ENCODE measurements at places on chromosomes 2 and 18. TPM values are rescaled to one million over a fixed set of nuclear protein-coding genes. Genes with fewer than 3 reads are reported as not detected.

Gene SFTPB
- total RNA-seq: not detected

Gene CD226
- total RNA-seq: not detected

Gene TMEM182
- under 0.01 TPM for total RNA-seq

Gene CCDC141
- 0.15 TPM for total RNA-seq

Gene NLRC4
- total RNA-seq: not detected

Gene IL36G
- total RNA-seq: not detected

Gene PDCD1
- not detected for total RNA-seq

Gene CFAP65
- not detected for total RNA-seq

Gene ACVR1C
- 0.15 TPM for total RNA-seq

Gene ECEL1
- total RNA-seq: not detected

Gene FLACC1
- under 0.01 TPM for total RNA-seq

Gene CAVIN2
- 82.5 TPM for total RNA-seq

Gene PLGLB1
- total RNA-seq: not detected

Gene TOGARAM2
- total RNA-seq: not detected

Gene CNGA3
- not detected for total RNA-seq

Gene DOK6
- total RNA-seq: under 0.01 TPM

Gene COL4A3
- not detected for total RNA-seq

Gene ERICH2
- not detected for total RNA-seq

Gene CRACDL
- total RNA-seq: 7.3 TPM

Gene SNORC
- under 0.01 TPM for total RNA-seq

Gene GPR35
- total RNA-seq: 0.15 TPM

Gene TMEM37
- 0.91 TPM for total RNA-seq

Gene KCNG2
- total RNA-seq: not detected

Gene BCL11A
- total RNA-seq: under 0.01 TPM

Gene RAMP1
- not detected for total RNA-seq

Gene PLCL1
- total RNA-seq: 10.7 TPM

Gene FOXD4L1
- total RNA-seq: not detected

Gene C1QL2
- 0.15 TPM for total RNA-seq

Gene EIF2AK2
- total RNA-seq: 98.2 TPM

Gene FAM168B
- total RNA-seq: 136 TPM

Gene OR6B2
- total RNA-seq: not detected

Gene DNAJC27
- total RNA-seq: 3.3 TPM

Gene LRATD1
- total RNA-seq: not detected

Gene AOX1
- total RNA-seq: 0.32 TPM

Gene ELOA2
- not detected for total RNA-seq

Gene RAB31
- total RNA-seq: 34.1 TPM

Gene ACKR3
- 21.1 TPM for total RNA-seq

Gene ACADL
- not detected for total RNA-seq

Gene TWSG1
- 90.9 TPM for total RNA-seq

Gene TXNDC2
- not detected for total RNA-seq

Gene CYP27A1
- 18.2 TPM for total RNA-seq

Gene SPP2
- total RNA-seq: not detected

Gene C2orf80
- not detected for total RNA-seq

Gene IL1RL1
- 68.5 TPM for total RNA-seq

Gene HMSD
- total RNA-seq: 0.65 TPM
